ENCODE measurements at places on chromosomes 12 and 14. TPM values are rescaled to one million over a fixed set of nuclear protein-coding genes. Genes with fewer than 3 reads are reported as not detected.

NAA25 gene
- 50.1 TPM for total RNA-seq

NAV3 gene
- 62.1 TPM for total RNA-seq

KRT77 gene
- not detected for total RNA-seq

OTX2 gene
- total RNA-seq = not detected

OR4K2 gene
- not detected for total RNA-seq

A2ML1 gene
- not detected for total RNA-seq

RIMKLB gene
- 77.1 TPM for total RNA-seq

DNAI7 gene
- not detected for total RNA-seq

UNC79 gene
- total RNA-seq = under 0.01 TPM

OTOGL gene
- 5.3 TPM for total RNA-seq

ART4 gene
- 28.2 TPM for total RNA-seq

ACVRL1 gene
- 422 TPM for total RNA-seq

AQP2 gene
- total RNA-seq = not detected

AMHR2 gene
- not detected for total RNA-seq

PPP4R4 gene
- under 0.01 TPM for total RNA-seq

LMNTD1 gene
- total RNA-seq = not detected

MMP14 gene
- 318 TPM for total RNA-seq

PRPF39 gene
- 43.6 TPM for total RNA-seq

LUM gene
- 2.4 TPM for total RNA-seq

PRR4 gene
- total RNA-seq = 2.3 TPM

TSPAN8 gene
- total RNA-seq = 0.22 TPM

TEX52 gene
- total RNA-seq = not detected

OGFOD2 gene
- total RNA-seq = 10.4 TPM

WSCD2 gene
- total RNA-seq = not detected

TAS2R7 gene
- total RNA-seq = 0.14 TPM

RDH12 gene
- not detected for total RNA-seq

TMEM63C gene
- total RNA-seq = not detected

GPR68 gene
- 0.36 TPM for total RNA-seq

LBHD2 gene
- total RNA-seq = not detected

RERGL gene
- total RNA-seq = not detected

PDE3A gene
- 106 TPM for total RNA-seq

HCAR1 gene
- not detected for total RNA-seq

RD3L gene
- total RNA-seq = not detected

ASCL1 gene
- total RNA-seq = not detected

SMIM41 gene
- not detected for total RNA-seq

ZDHHC22 gene
- not detected for total RNA-seq

PTGER2 gene
- total RNA-seq = not detected

EIF2S3B gene
- total RNA-seq = 1.5 TPM

CISTR gene
- total RNA-seq = not detected

SLC2A3 gene
- total RNA-seq = 23.9 TPM

TAPBPL gene
- 5.5 TPM for total RNA-seq

SSPN gene
- total RNA-seq = 0.66 TPM

DHRS2 gene
- 1.5 TPM for total RNA-seq

GALC gene
- total RNA-seq = 25.3 TPM

SIX1 gene
- total RNA-seq = 1.2 TPM

SLC16A7 gene
- total RNA-seq = 13.3 TPM

GRIP1 gene
- 0.07 TPM for total RNA-seq

RGS6 gene
- not detected for total RNA-seq

RNU6-8 gene
- total RNA-seq = not detected

TAMALIN gene
- total RNA-seq = 45.2 TPM

SOAT2 gene
- not detected for total RNA-seq
